Stimulated activated CD8-positive, alpha-beta memory T cell treated with anti-CD3 and anti-CD28 coated beads, Interleukin-12 subunit alpha, Interleukin-12 subunit beta, amount 100 ng/mL, for 4 hours (primary cell): ENCODE measurements at places on chromosomes 5 and 9.

GRCh38 chr9:12351293-12352044, 341.7 kb upstream of the TYRP1 start:
- DNase-seq, result no peak

- no peak for DNase-seq
Measured at GRCh38 chr5:18393565-18394442, 759.5 kb downstream of the TAF11L14 start.

GRCh38 chr9:99895510-99895909, 10.9 kb upstream of the STX17 start:
- DNase-seq, result no peak

GRCh38 chr5:82396871-82397514, 118.8 kb upstream of the RPS23 start:
- DNase-seq, result no peak

- DNase-seq, result no peak
Measured at GRCh38 chr5:322942-323879, 1.7 kb downstream of the AHRR start.

GRCh38 chr5:2894736-2895135, 143.3 kb upstream of the IRX2 start:
- no peak for DNase-seq

- no peak for DNase-seq
Measured at GRCh38 chr9:37937366-37937765, 33.4 kb upstream of the SLC25A51 start.

GRCh38 chr9:764105-764524, 77.4 kb upstream of the DMRT1 start:
- no peak for DNase-seq

GRCh38 chr5:4640795-4641194, 499.3 kb upstream of the ADAMTS16 start:
- DNase-seq, result no peak

- DNase-seq, result no peak
Measured at GRCh38 chr5:106858616-106859015, 812.1 kb downstream of the EFNA5 start.

DNA sequence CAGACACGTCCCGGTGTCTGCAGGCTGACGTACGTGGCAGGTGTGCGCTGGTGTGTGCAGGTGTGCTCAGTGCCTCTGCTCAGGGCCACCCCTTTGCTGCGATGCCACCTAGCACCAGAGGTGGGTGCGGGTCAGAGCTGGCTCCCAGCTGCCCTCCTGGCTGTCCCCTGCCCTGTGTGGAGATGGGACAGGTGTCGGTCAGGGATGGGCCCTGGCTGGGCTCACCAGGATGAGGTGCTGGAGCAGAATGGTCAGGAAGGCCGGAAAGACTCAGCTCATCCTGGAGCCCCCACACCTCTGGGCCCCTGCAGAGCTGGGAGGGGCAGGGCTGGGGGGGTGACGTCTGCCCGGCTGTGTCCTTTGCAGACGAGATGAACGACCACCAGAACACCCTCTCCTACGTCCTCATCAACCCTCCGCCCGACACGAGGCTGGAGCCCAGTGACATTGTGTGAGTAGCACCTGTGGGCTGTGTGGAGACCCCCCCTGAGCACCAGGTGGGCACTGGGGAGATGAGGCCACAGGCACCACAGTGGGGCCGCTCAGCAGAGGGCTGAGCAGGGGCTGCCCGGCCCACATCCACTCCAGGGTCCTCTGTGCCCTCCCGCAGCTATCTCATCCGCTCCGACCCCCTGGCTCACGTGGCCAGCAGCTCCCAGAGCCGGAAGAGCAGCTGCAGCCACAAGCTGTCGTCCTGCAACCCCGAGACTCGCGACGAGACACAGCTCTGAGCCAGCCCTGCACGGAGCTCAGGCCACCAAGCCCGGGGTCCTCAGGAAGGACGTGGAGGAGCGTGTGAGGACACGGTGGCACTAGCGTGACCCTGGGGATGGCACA, 89.7 kb downstream of the KCNT1 start:
- no peak for DNase-seq

DNA sequence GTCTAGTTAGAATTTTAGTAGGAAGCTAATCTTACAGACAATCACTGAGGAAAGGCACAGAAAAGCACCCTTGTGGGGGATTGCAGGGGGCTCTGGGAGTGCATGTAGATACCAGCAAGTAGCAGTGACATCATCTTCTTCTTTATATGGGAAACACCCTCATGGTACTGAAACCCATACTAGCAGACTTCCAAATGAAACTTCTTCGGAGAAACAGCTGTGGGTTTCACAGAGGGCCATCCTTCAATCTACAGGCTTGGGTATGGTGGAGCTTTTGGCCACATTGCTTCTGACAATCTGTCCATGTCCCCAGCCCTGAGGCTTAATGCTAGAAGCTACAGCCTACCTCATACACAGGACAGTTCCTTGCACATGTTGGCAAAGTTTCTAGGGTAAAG, 165.2 kb upstream of the NFIB start:
- DNase-seq, result no peak

GRCh38 chr9:136178773-136179075, 26.2 kb downstream of the LHX3 start:
- no peak for DNase-seq

DNA sequence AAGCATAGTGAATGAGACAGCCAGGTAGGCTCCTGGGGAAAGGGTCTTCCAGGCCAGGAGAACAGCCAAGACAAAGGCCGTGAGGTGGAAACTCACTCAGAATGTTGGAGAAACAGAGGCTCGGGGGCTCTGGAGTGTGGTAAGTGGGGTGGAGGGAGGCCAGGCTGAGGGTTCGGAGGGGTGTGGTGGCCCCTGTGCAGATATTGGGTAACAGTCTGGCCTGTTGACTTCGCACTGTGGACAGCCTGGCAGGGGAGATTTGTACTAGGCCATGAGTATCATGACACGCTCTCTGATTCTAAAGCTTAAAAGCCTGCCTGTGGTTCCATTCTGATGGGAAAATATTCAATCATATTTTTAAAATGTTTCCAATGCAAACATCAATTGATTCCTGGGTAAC, 239.3 kb downstream of the GADD45G start:
- no peak for DNase-seq

GRCh38 chr5:145385276-145385675, 449.9 kb downstream of the PRELID2 start:
- no peak for DNase-seq

DNA sequence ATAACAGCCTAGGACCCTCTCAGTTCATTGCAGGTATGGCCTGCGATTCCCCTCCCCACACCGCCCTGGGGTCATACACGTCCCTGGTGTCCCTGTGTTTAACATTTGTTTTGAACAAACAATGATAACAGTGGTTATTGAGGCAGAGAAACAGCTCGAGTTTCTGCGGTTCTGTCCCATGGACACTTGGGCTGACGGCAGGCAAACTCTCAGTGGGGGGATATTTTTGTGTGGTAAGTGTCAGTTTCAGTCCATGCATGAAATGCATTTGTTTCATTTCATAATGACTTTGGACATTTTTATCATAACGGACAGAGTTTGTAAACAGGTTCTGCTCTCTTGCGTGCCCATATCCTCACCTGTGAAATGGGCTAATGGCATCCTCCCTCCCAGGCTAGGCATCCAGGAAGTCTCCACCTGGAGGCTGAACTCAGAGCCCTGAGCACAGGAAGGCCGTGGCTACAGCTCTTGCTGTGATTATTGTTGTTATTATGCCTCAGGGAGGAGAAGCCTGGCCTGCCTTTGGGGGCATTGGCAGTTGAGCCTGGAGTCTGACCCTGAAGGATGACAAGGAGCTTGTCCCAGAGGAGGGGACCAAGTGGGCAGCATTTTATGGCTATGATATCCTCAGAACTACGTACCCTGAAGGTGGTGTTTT, 190.9 kb downstream of the GADD45G start:
- DNase-seq, result no peak

GRCh38 chr9:106920701-106921283, 57.8 kb downstream of the ZNF462 start:
- DNase-seq, result no peak

DNA sequence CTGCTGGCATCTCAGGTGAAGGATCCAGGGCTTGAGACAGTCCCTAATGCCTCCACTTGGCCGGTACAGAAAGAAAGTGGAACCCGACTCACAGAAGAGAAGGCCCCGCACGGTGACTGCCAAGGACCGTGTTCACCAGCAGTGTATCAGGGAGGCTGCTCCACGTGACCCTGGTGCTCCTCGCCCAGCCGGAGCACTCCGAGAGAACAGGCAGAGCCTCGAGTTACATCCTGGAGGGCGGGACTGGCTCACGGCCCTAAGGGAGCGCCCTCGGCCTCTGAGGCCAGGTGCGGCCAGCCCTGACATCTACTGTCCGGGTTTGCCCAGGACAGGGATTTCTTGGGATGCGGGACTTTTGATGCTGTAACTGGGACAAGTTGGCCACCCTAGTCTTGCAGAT, 104.0 kb upstream of the SARDH start:
- no peak for DNase-seq

DNA sequence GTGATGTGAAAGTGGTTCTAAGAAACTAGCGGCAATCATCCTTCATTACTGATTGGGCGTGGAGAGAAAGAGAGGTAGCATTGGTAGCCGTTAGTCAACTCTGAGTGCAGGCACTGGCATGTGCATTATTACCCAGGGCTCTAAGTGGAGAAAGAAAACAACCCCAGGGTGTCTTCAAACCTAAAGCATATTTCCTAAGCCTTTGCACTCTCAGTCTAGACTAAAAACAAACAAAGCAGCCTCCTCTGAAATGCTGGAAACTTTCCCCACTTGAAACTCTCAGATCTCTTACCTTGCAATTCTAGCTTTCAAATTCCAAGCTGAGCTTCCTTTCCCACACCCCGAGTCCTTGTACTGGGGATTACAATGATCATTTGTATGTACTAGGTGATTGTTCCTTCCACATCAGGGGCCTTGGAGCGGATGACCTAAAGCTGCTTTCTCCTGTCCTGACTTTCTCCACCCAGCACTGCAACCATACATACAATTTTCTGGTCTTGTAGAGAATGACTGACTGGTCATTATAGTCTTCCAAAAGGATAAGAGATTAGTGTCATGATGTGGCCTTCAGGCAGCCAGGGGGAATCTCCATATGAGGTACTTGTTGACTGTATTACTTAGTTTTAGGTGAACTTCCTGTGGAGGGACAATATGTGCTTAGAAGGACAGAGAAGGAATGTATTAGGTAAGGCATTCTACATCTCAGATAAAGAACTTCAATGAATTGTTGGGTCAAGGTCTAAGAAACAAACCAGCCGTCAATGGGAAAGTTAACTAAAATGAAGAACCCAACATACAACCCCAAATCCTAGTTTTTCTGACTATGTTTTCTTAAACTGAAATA, 98.3 kb upstream of the CDKN2B start:
- no peak for DNase-seq

DNA sequence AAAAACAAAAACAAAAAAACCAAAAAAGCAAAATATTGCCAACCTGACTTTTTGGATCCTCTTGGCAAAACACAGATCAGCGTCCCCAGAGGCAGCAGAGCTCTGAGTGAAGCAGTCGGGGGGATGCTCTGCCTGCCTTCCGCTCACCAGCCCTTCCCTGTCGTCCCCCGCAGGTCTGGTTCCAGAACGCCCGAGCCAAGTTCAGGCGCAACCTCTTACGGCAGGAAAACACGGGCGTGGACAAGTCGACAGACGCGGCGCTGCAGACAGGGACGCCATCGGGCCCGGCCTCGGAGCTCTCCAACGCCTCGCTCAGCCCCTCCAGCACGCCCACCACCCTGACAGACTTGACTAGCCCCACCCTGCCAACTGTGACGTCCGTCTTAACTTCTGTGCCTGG, 20.7 kb downstream of the LHX2 start:
- DNase-seq, result no peak

DNA sequence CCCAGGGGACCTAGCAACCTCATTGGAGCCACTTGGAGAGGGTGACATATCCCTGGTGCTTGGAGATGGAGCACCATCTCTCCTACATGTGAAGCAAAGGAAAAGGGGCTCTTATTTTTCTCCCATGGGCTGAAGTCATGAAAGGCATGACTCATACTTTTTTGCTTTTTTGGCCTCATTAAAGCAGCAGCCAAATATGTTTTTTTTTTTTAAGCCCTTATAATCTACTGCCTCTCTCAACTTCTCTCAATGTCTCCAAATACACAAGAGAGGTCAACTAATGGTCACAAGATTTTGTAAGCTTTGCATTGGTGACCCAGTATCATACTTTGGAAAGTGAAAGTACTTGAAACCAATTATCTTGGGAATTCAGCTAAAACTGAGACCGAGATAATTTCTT, 1.6 kb upstream of the CFAP90 start:
- DNase-seq, result no peak

GRCh38 chr9:19224563-19224962, 5.9 kb upstream of the DENND4C start:
- DNase-seq, result no peak

DNA sequence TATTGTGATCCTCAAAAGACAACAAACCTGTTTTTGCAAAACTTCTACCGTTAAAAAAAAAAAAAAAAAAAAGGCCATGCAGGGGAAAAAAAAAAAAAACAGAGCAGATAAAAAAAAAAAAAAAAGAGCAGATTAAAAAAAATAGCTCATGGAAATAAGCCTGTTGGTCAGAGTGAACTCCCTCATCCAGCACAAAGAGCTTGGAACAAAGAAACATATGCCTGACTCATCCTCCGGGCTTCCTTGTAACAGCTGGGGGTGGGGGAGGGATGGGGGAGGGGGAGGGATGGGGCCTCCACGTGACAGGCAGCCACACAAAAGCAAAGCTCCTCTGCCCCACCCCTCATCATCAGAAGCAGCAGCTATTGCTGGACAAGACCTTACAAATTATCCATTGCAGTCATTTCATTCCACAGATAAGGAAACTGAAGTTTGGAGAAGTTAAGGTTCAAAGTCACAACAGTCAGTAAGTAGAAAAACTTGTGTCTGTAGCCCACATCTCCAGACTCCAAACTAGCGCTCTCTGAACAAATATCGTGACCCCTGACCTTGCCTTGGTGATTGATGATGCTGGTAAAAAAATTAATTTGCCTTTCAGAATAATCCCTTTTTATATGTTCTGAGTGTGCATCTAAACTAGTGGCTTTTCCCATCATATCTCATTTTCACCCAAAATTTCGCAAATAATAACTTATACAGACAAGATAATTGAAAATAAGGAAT, 38.9 kb downstream of the SLC35D2 start:
- no peak for DNase-seq

DNA sequence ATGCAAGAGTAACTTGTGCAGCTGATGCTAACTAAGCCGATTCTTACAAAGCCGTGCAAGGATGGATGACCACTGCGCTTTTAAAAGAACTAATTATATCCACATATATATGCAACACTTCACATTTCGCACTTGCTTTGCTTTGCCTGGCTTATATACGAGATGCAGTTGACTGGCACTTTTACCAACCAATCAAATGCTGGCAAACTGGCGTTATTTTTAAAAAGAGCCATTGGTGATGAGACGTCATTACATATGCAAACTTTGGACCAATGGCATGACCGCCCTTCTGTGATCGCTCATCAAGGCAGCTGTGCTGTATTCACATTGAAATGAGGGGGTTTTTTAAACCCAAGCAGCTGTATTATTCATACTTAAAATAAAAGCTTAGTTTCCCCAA, 1147.7 kb upstream of the WWC1 start:
- DNase-seq, result no peak
